ENCODE measurements at places on chromosomes 2 and 18.

GRCh38 chr2:96540136-96540535 lies 3.6 kb downstream of the ARID5A start:
- DNase-seq = no peak

GRCh38 chr2:143347271-143347695 lies 218.1 kb downstream of the ARHGAP15 start:
- DNase-seq = no peak

- peak; percentile 14 for DNase-seq
Measured at GRCh38 chr2:54814389-54815147, 91.1 kb downstream of the EML6 start.

DNA sequence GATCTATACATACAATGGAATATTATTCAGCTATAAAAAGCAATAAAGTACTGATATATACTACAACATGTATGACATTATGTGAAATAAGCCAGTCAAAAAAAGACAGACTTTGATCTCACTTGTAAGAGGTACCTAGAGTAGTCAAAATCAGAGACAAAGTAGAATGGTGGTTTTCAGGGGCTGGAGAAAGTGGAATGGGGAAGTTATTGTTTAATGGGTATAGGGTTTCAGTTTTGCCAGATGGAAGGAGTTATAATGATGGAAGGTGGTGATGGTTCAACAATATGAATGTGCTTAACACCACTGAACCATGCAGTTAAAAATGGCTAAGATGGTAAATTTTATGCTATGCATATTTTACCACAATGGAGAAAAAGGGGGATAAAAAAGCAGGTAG lies 6.3 kb downstream of the COBLL1 start:
- no peak for DNase-seq

- DNase-seq = no peak
Measured at GRCh38 chr2:48424866-48425265, 105.1 kb upstream of the STON1 start.

Data from LoVo (cell line).